OCI-M1 (cell line): ENCODE measurements at places on chromosomes 3 and 15.

- DNase-seq, result no peak
Measured at GRCh38 chr3:130843441-130843840, 50.4 kb upstream of the ATP2C1 start.

DNA sequence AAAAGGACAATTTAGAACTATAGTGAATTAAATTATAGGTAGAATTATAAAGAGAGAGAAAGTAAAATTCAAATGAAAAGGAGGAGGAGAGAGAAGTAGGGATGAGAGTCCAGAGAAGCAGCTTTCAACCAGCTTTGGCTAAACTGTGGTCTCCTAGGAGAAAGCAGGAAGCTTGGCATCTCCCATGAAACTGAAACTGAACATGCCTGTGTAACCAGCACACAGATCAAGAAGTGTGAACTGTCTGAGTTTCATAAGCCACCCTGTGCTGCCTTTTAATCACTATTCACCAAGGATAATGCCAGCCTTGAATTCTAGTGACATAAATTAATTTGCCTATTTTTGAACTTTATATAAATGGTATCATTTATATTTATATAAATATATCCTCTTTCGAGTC lies 128.5 kb downstream of the MYRIP start:
- peak; percentile 40 for DNase-seq

- no peak for DNase-seq
Measured at GRCh38 chr3:11047500-11047899, 55.0 kb downstream of the SLC6A1 start.

- no peak for DNase-seq
Measured at GRCh38 chr15:95596496-95596895, 734.0 kb upstream of the NR2F2 start.

DNA sequence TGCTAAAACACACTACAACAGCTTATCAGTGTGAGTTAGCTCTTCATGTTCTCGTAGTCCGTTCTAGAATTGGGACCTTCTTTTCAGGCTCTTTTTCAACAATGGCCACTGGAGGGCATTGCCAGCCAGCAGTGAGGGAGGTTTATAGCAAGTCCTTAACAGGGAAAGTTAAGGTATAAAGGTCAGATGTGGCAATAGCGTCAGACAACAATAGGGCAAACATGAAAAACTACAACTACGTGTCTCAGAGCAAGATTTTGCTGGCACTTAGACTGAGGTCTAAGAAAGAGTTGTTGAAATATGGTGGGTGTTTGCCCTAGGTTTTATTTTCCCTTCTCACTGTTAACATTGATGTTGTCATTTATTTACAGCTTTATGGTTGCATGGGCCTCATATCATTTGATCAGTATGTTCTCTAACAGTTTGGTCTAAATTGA lies 161.4 kb downstream of the GMNC start:
- DNase-seq, result peak; percentile 81

DNA sequence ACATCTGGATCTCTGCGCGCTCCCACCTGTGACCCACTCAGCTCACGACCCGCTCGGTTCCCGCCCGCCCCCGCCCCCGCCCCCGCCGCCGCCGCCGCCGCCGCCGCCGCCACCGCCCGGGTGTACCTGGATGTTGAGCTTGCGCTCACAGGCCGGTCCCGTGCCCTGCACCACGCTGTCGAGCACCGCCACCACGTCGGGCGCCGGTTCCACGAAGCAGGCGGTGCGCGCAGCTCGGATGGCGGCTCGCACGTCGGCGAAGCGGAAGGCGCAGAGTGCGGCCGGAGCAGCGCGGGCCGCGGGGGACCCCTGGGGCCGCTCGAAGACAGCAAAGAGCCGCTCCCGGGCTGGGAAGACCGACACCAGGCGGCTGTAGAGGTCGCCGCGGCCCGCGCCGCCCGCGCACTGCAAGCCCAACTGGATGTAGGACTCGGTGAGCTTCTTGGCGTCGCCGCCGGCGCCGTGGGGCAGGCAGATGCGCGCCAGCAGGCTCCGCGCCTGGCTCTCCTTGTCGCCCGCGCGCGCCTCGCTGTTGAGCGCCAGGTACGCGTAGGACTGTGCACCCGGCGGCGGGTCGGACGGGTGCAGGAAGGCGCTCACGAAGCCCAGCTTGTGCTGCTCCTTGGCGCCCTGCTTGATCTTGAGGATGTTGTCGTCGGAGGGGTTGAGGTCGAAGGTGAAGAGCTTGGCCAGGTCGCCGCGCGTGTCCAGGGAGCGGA lies 1.1 kb downstream of the PLXND1 start:
- no peak for DNase-seq

DNA sequence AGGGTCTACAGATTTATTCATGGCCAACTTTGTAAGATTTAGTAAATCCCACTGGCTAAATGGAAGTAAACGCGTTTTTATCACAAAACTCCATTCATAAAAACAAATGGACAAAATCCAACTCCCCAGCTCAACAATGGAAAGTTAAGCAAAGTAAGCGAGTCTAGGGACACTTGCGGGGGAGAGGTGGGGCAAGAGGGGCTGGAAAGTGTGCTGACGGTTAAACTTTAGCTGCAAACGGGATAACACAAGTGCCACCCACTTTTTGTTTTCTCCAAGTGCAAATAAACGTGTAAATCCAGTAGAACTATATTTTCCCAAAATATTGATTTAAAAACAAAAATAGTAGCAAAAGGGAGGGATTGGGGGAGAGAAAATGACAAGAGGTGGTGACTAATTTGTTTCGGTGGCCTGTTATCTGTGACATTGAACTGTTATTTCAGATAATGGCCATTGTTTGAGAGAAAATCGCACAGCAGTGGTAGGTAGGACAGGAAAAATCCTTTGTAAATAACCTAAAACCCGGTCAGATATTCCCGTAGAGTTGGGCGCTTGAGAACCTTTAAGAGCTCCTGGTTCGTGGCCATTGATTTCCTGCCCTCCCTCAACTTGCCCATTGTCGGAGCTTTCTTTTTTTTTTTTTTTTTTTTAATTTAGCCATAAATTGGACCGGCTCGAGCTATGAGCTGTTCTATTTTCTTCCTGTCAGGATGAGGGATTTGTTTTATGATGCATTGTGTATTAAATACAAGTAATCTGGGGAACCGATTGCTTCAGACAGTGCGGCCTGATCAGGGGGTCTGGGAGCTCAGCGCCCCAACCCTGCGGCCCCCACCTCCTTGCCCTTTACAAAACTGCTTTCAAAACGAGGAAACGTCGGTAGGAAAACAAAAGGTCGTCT lies 514.8 kb downstream of the MECOM start:
- peak; percentile 43 for DNase-seq

GRCh38 chr15:41544650-41545015 lies 576 bp upstream of the RPAP1 start:
- DNase-seq, result no peak

DNA sequence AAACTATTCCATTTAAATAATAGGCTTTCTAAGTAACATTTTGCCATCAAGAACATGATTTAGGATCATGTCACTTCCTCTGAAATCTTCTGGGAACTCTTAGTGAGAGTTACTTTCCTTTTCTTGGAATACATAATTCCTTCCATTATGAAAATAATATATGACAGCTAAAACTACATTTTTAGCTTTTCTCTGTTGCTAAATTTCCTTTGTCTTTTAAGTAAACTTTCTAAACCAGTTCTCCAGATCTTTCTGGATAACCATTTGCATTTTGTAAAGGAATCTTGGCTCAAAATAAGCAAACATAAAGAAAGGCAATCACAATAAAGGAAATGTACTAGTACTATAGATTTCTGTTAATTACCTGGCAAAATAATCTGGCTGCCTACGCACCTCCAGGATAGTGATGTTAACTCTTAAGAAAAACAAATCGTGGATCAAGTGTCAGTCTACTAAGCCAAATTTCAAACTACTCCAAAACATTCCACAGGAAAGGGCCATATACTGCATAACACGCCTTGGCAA lies 165.7 kb downstream of the ZNF385D start:
- no peak for DNase-seq

DNA sequence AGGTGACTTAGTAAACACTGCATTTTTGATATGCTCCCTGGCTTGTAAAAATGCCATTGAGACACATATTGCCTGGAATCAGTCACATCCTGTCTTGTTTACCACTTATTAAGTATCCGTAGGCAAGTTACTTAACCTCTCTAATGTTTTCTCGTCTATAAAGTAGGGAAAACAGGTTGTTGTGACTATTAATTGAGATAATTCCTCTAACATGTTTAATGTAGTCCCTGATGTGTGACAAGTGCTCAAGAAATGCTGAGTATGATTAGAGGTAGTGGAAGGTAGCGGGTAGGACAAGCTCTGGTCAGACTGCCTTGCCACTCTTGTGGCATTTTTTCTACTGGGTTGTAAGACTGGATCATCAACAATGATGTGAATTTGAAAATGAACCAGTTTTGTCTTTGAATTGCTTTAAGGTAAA lies 54.1 kb downstream of the NFKBIZ start:
- DNase-seq, result no peak

GRCh38 chr3:117486719-117487716 lies 777.4 kb downstream of the TUSC7 start:
- no peak for DNase-seq

- no peak for DNase-seq
Measured at GRCh38 chr3:44419923-44420650, 57.4 kb downstream of the ZNF445 start.

DNA sequence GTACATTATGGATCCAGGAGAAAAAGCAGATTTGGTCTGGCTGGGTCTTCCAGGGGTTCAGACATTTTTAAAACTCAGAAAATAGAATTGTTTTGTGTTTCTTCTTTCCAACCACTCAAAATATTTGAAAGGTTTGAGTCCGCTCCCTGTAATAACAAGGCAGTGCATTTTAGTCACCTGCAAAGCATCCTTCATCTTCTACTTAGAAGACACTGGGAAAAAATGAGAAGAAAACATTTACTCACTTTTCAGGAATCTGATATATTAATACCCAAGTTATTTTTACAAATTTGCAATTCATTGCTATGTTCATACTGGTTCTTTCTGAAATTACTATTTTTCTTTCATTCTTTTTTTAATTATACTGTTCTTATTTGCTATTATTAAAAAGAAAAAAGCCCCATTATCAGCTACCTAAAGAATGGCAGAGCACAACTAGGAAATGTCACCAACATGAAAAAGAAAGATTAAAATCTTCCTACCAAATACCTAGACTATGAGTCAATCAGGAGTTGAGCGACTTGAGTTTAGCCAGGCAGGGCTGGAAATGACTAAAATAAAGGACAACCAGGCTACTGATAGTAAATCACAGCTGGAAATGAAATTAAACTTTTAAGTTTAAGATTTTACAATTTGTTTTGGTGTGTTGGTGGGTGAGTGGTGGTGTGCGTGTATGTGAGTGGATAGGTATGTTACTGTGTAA lies 280.3 kb upstream of the THBS1 start:
- no peak for DNase-seq

DNA sequence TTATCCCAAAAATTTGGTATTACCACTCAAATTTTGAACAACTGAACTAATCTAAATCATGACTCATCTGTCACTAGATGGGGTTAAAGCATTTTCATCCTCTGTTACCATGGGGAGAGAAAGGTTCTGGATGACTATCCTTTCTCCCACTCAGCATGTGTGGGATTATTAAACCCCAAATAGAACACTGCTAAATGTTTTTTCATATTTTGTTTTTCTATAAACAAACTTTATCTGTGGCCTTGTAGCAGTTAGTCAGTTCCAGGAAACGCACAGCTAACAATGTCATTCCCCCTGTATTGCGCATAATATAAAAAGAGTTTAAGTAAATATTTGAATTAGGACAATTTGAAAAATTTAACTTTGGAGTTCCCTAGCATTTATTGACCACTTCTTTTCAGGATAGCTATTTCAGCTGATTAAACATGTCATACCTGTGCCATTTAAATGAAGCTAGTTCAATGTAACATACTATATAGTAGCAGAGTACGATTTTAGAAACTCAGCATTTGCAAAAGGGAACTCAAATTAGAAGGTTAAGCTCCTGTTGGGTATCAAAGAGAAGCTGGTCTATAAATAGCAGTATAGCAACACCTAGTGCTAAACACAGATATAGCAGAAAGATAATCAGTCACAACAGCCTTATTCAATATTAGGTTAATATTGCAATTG lies 9.2 kb upstream of the TMEM212 start:
- DNase-seq, result peak; percentile 42

DNA sequence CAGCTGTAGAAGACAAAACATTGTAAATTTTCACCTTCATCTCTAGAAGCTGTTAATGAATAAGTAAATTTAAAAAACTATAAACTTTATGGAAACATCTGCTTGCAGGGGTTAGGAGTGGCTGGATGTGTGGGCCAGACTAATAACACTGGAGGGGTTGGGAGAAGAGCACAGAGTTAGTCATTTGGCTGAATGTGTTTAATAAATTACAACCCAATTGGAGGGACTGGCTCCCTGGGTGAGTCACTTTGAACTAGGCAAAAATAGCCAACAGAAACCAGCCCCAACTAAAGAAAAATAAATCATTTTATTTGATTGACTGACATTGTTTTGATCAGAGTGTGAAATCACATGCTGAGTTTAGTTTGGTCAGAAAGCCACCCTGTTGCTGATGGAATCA lies 21.8 kb downstream of the DGKG start:
- DNase-seq, result no peak

DNA sequence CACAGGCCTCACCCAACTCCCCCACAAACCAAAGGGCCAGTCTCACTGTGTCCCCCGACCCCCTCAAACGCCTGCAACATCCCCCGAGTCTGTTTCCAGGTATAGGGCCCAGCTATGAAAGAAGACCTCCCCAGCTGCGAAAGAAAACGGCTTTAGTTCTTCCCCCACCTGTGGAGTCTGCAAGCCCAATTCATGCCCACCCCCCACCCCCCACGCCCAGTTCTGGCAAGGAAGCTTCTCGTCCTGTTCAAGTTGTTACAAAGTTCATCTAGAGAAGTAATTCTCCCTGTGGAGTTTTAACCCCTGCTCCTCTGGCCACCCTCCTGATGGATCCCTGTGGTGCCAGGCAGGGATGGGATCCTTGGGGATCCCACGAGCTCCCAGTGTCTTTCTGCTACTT lies 54.4 kb downstream of the CCDC66 start:
- DNase-seq, result no peak

DNA sequence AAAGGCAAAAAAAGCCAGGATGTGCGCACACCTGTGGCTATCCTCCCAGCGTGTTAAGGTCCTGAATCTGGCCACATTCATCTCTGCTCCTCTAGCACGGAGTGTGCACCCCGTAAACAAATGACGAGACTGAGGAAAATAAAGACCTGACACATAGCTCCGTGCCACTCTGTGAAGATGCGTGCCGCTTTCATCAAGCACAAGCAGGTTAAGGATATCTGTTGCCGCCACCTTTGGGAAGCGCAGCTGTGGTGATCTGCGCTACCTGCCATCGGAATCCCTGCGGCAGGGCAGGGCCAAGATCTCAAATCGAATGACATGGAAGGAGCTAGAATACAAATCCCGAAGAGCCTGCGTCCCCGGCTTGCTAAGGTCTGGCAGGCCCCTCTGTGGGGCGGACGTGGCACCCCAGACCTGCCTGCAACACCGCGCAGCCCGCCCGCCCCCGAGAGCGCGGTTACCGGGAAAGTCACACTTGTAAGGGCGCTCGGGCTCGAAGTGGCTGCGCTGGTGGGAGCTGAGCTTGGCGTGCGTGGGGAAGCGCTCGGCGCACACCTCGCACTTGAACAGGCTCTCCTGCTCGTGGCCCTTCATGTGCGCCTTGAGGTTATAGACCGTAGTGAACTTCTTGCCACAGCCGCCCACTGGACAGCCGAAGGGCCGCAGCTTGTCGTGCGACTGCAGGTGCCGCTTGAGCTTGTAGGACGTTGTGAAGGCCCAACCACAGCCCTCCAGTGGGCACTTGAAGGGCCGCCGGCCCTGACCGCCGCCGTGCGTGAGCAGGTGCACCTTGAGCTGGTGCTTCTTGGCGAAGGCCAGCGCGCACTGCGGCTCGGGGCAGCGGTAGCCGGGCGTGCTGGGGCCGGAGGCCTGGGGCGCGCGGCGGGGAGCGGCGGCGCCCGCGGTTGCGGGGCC lies 936 bp downstream of the ZXDC start:
- peak; percentile 66 for DNase-seq

GRCh38 chr3:146160321-146160963 lies 542 bp downstream of the PLOD2 start:
- peak; percentile 86 for DNase-seq
